ENCODE measurements at places on chromosomes 5 and 9.

DNA sequence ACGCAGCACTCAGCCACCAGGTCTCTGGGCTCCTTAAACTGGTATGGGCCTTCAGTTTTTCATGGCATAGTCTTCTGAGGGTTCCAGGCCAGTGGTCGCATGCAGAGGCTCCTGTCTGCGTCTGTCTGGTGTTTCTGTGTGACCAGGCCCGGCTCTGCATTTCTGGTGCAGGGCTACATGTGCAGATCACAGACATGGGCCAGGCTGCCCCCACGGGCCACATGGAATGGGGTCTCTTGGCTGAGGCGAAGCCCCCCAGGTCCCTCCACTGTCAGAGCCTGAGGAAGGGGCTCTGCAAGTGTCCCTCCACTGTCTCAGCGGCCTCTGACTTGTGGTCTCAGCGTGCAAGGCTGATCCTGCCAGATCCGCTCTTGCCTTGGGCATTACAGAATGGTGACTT lies 15.6 kb upstream of the CARD19 start:
- DNase-seq, result no peak
- H3K27me3 ChIP-seq, result no peaks in the 10 kb centered on the region
- no peak overlapping the region for H3K27ac ChIP-seq
- H3K4me1 ChIP-seq, result no peaks in the 10 kb centered on the region
- H3K36me3 ChIP-seq, result no peaks in the 10 kb centered on the region

- no peaks in the 10 kb centered on the region for H3K27me3 ChIP-seq
- DNase-seq, result no peak
- peaks cover 29% of the 10 kb centered on the region for H3K36me3 ChIP-seq
- no peak overlapping the region for H3K4me3 ChIP-seq
- no peaks in the 10 kb centered on the region for H3K4me1 ChIP-seq
- no peak overlapping the region for H3K27ac ChIP-seq
These were observed 42.7 kb downstream of the TNPO1 start for GRCh38 chr5:72859127-72859526.

- no peak for DNase-seq
- H3K4me1 ChIP-seq, result no peaks in the 10 kb centered on the region
- no peaks in the 10 kb centered on the region for H3K36me3 ChIP-seq
- H3K27ac ChIP-seq, result no peak overlapping the region
- H3K4me3 ChIP-seq, result no peak overlapping the region
These were observed 941.0 kb downstream of the DNAH5 start for GRCh38 chr5:13003457-13003856.

DNA sequence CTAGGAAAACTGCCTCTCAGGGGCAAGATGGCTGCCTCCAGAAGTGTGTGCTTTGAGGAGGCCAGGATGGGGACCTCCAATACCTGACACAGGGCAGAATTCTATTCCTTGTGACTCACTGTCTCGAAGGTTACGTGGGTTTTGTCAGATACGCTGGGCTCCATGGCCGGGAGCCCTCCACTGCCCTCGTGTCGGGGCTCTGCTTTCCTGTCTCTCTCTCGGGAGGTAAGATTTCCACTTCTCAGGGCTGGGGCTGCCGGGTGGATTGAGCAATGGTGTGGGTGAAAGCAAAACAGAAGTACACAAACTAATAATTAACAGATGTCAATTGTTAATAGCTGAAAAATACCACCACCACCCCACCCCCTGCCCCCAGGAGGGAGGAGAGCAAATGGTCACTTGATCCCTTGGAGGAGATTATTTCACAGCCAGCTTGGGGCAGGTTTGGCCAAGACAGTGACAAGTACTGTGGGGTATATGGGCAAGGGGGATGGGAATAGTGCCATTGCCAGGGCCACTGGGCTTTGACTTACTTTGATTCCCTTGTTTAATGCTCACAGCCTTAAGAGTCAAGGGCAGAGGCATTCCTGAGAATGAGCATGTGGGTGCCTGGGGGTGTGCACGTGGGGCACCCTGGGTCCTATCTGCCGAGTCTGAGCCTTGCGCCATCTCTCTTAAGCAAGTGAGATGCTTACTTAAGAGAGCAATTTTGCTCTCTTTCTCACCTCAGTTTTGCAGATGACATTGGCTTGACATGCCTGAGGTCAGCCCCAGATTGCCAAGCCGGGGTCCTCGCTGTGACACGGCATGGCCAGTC lies 28.8 kb upstream of the DAB2IP start:
- peak overlapping the region; percentile 56 for H3K27ac ChIP-seq
- peaks cover 24% of the 10 kb centered on the region for H3K4me1 ChIP-seq
- no peak overlapping the region for H3K4me3 ChIP-seq
- H3K27me3 ChIP-seq, result no peaks in the 10 kb centered on the region

GRCh38 chr9:31674264-31674663 lies 710.2 kb upstream of the ACO1 start:
- H3K27ac ChIP-seq, result no peak overlapping the region
- H3K36me3 ChIP-seq, result no peaks in the 10 kb centered on the region
- H3K27me3 ChIP-seq, result no peaks in the 10 kb centered on the region
- H3K4me1 ChIP-seq, result peaks cover 18% of the 10 kb centered on the region

- H3K4me3 ChIP-seq, result no peak overlapping the region
- no peaks in the 10 kb centered on the region for H3K36me3 ChIP-seq
- no peak overlapping the region for H3K27ac ChIP-seq
- H3K4me1 ChIP-seq, result peaks cover 5% of the 10 kb centered on the region
- H3K27me3 ChIP-seq, result peaks cover 47% of the 10 kb centered on the region
- no peak for DNase-seq
These were observed 30.4 kb downstream of the GADD45G start for GRCh38 chr9:89634995-89635742.

- peaks cover 3% of the 10 kb centered on the region for H3K27me3 ChIP-seq
- H3K36me3 ChIP-seq, result peaks cover 9% of the 10 kb centered on the region
- no peak for DNase-seq
- H3K4me1 ChIP-seq, result peaks cover 18% of the 10 kb centered on the region
- peak overlapping the region; percentile 43 for H3K4me3 ChIP-seq
- H3K27ac ChIP-seq, result no peak overlapping the region
These were observed 1.7 kb downstream of the TUT7 start for GRCh38 chr9:86352440-86353077.

GRCh38 chr5:43396762-43397304 lies 15.4 kb downstream of the CCL28 start:
- no peaks in the 10 kb centered on the region for H3K36me3 ChIP-seq
- H3K4me3 ChIP-seq, result peak overlapping the region; percentile 44
- H3K4me1 ChIP-seq, result no peaks in the 10 kb centered on the region
- DNase-seq, result no peak
- H3K27ac ChIP-seq, result no peak overlapping the region

GRCh38 chr5:115271295-115272050 lies 8.8 kb upstream of the PGGT1B start:
- no peak for DNase-seq
- H3K27me3 ChIP-seq, result no peaks in the 10 kb centered on the region
- no peak overlapping the region for H3K4me3 ChIP-seq
- no peak overlapping the region for H3K27ac ChIP-seq
- peaks cover 7% of the 10 kb centered on the region for H3K36me3 ChIP-seq

DNA sequence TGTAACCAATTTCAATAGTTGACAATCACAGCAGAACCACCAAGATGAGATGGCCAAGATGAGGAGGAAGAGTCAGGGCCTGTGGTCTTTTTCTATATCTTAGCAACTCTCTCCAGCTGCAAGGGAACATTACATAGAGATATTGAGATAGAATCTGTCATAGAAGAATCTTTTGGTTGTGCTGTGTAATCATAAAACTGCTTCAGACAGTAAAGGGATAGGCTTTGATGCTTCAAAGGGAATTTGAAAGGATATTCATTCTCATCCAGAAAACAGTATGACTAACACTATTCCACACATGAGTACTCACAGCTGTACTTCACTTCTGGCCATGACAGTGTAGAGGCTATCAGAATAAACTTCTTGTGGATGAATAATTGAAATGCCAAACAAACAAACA lies 145.9 kb downstream of the YIPF5 start:
- no peak for DNase-seq
- peaks cover 8% of the 10 kb centered on the region for H3K4me1 ChIP-seq
- no peak overlapping the region for H3K27ac ChIP-seq
- H3K36me3 ChIP-seq, result peaks cover 2% of the 10 kb centered on the region
- no peaks in the 10 kb centered on the region for H3K27me3 ChIP-seq

DNA sequence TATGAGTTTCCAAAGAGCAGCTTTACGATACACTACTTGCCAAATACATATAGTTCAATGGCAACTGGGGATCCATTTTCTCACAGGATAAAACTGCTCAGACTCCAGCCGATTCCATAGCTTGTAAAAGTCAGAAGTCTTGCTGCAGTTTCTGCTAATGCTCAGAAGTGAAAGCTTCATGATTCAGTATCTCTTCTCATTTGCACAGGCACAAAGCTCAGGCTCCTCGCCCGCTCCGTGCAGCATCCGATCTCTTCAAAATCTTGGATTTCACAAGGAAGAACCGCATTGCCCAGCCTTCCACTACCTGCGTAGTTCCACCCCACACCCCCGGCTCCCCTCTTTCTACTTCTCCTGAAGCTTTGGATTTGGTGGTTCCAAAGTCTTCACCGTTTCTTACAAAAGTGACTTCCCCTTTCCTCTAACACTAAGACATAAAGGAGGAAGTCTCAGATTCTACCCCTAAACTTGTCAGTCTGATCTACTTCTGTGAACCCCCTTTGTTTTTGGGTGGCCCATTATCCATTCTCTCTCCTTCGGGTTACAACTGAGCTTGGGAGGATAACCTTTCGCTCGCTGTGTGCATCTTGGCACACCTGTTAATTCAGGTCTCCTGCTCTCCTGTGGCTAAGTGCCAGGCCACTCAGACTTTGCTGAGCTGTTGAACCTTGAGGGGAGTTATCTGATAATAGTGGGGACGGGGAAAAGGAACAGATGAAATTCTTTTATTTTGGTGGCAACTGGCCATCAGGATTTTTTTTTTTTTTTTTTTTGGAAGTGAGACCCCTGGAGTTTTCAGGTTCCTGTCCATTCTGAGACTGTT lies 194.1 kb downstream of the GNA14 start:
- no peak overlapping the region for H3K27ac ChIP-seq
- H3K4me1 ChIP-seq, result peaks cover 8% of the 10 kb centered on the region
- H3K4me3 ChIP-seq, result no peak overlapping the region
- H3K36me3 ChIP-seq, result no peaks in the 10 kb centered on the region

DNA sequence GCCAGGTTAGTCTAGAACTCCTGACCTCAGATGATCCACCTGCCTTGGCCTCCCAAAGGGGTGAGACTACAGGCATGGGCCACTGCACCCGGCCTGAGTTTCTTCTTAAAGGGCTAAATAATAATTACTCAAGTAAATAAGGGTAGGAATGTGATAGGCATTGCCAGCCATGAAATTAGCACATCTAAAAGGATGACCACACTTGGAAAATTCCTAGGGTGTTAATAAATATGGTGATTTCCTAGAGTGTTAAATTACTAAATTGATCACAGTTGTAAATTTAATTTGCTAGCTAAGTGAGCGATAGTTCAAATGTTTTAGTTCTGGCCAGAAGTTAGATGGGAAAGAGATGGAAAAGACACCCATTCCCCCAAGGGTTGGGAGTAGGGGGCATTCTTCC lies 53.4 kb downstream of the UBAP1 start:
- H3K27me3 ChIP-seq, result no peaks in the 10 kb centered on the region
- H3K4me1 ChIP-seq, result no peaks in the 10 kb centered on the region
- H3K27ac ChIP-seq, result peak overlapping the region; percentile 24
- DNase-seq, result no peak

- no peak overlapping the region for H3K27ac ChIP-seq
- no peaks in the 10 kb centered on the region for H3K27me3 ChIP-seq
- H3K4me1 ChIP-seq, result peaks cover 6% of the 10 kb centered on the region
- H3K4me3 ChIP-seq, result no peak overlapping the region
These were observed 161.2 kb downstream of the SNX18 start for GRCh38 chr5:54678737-54679136.

- H3K36me3 ChIP-seq, result no peaks in the 10 kb centered on the region
- peaks cover 7% of the 10 kb centered on the region for H3K27me3 ChIP-seq
- no peak overlapping the region for H3K27ac ChIP-seq
- H3K4me1 ChIP-seq, result peaks cover 23% of the 10 kb centered on the region
- H3K4me3 ChIP-seq, result no peak overlapping the region
These were observed 614.7 kb downstream of the EBF1 start for GRCh38 chr5:158485047-158485446.

DNA sequence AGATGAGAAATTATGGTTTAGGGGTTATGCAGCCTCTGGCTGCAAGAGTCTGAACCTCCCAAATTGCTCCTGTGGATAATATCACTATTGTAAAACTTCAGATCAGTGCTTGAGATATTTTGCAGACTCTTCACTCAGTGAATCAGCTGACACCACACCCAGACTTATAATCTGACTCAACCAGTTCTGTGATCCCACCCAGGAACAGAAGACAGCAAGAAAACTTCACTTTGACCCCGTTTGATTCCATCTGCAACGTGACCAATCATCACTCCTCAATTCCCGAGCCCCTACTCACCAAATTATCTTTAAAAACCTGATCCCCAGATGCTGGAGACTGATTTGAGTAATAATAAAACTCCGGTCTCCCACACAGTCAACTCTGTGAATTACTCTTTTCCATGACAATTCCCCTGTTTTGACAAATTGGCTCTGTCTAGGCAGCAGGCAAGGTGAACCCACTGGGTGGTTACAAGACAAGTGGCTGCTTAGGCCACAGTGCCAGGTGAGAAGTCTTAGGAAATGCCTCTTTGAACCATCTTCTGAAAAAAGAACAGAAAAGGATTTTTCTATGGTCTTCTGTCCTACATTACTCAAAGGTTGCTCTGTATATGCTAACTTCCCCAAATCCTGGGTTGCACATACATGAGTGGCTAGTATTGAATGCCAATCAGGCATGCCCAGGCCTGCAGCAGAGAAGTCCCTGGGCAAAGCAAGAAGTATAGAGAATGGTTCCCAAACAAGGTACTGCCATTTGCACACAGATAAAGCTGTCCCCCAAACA lies 588.0 kb downstream of the PRELID2 start:
- no peaks in the 10 kb centered on the region for H3K36me3 ChIP-seq
- no peak overlapping the region for H3K4me3 ChIP-seq
- H3K4me1 ChIP-seq, result peaks cover 2% of the 10 kb centered on the region
- H3K27ac ChIP-seq, result no peak overlapping the region
- DNase-seq, result no peak

DNA sequence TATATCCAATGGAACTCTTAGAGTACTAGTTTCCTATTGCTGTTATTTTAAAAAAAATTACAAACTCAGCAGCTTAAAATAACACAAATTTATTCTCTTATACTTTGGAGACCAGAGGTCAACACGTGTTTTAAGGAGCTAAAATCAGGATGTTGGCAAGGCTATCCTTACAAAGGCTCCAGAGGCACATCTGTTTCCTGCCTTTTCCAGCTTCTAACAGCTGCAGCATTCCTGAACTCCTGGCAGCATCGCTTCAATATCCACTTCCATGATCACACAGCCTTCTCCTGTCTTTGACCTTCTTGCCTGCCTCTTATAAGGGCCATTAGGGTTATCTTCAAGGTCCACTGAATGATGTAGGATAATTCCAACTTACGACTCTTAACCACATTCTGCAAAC lies 92.2 kb upstream of the CCNG1 start:
- H3K27me3 ChIP-seq, result no peaks in the 10 kb centered on the region
- H3K4me1 ChIP-seq, result no peaks in the 10 kb centered on the region
- no peaks in the 10 kb centered on the region for H3K36me3 ChIP-seq
- H3K27ac ChIP-seq, result no peak overlapping the region
- DNase-seq, result no peak
- no peak overlapping the region for H3K4me3 ChIP-seq

DNA sequence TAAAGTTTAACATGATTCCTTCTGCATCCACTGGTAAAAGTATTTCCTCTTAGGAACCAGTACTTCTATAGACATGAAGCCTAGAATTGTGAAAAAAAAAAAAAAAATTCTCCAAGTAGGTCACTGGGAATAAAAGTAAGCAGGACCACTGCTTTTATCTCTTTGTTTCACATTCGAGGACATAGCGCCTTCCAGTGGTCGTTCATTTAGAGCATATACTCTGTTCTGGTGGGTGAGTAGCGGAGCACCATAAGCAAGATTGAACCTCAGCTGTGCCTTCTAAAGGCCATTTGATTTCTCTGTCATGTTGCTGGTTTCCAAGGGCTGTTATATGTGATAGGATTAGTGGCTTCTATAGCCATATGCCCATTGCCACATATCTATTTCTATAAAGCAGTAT lies 393.1 kb downstream of the TMEM232 start:
- H3K36me3 ChIP-seq, result no peaks in the 10 kb centered on the region
- H3K4me3 ChIP-seq, result no peak overlapping the region
- no peaks in the 10 kb centered on the region for H3K27me3 ChIP-seq
- no peak overlapping the region for H3K27ac ChIP-seq

All from progenitor cell of endocrine pancreas (in vitro differentiated cells).